Large intestine (tissue), 12 donors: ENCODE measurements at places on chromosomes 16 and 17. TPM values are rescaled to one million over a fixed set of nuclear protein-coding genes. Genes with fewer than 3 reads are reported as not detected.

DNAAF1 gene
- 0.55 TPM for polyA plus RNA-seq

DNA sequence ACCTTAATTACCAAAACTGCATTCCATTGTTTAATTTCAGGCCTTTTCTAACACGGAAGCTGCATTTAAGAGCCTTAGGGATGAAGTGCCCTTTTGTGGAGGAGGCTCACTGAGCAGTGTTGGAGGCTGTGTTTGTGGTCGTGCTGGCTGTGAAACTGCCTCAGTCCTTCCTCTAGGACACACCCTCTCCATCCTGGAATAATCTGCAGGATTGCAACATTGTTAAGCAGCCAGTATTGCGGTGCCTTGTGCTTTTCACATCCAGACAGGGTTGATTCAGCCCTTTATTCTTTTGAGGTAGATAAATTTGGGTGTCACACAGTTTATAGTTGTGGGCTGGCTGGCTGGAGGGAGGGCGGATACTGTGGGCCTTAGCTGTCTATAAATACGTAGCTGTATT, 141.6 kb downstream of the CDRT15L2 start:
- DNase-seq, result no peak

GRCh38 chr16:69606985-69607384, 41.2 kb downstream of the NFAT5 start:
- no peak for DNase-seq

CRYM gene
- 4.0 TPM for polyA plus RNA-seq

TPSG1 gene
- polyA plus RNA-seq, result 25.4 TPM

- no peak for DNase-seq
These were observed 334.3 kb downstream of the C16orf95 start for GRCh38 chr16:86982912-86983311.

EMC8 gene
- polyA plus RNA-seq, result 25.2 TPM

DNA sequence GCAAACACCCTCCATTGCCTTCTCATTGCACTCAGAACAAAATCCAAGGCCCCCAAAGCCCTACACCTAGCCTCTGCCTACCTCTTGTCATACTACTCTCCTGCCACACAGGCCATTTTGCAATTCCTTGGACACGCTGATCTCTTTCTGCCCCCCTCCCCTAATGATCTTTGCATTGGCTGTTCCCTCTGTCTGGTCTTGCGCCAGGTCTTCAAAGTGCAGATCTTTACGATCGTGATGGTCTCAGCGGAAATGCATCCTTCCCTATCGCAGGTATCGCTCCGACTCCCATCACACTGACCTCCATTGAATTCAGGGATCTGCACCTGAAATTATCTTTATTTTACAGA, 777 bp upstream of the MOSMO start:
- no peak for DNase-seq

GRCh38 chr17:19313746-19314651, 48.5 kb downstream of the B9D1 start:
- no peak for DNase-seq

GRCh38 chr17:46121841-46122485, 71.3 kb downstream of the KANSL1 start:
- DNase-seq, result no peak
